Activated T-cell treated with anti-CD3 and anti-CD28 coated beads, Interleukin-2, amount 50 U/mL, for 72 hours (primary cell): ENCODE measurements at places on chromosomes 1 and 21. TPM values are rescaled to one million over a fixed set of nuclear protein-coding genes. Genes with fewer than 3 reads are reported as not detected.

OR2L13 gene
- total RNA-seq, result 0.24 TPM

CFHR2 gene
- not detected for total RNA-seq

VAV3 gene
- total RNA-seq, result 2.8 TPM

NES gene
- not detected for total RNA-seq

DNA sequence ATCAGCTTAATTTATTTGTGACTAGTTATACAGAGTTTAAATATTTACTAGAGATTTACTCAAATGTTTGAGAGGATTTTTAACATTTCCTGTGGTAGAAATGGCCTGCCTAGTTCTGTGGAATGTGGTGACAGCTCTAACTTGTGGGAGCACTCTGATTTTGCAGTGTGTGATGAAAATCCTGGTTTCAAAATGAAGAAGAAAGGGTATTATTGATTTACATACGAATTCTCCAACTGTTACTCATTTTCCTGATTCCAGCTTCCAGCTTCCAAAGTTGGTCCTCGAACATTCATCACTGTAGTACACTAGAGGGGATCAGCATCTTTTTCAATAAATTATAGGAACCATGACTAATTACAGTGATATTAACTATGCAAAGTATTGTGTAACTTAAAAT is 462.7 kb upstream of the PKN2 start:
- H3K36me3 ChIP-seq, result no peaks in the 10 kb centered on the region
- no peaks in the 10 kb centered on the region for H3K4me1 ChIP-seq
- DNase-seq, result no peak
- H3K4me3 ChIP-seq, result no peak overlapping the region

DNA sequence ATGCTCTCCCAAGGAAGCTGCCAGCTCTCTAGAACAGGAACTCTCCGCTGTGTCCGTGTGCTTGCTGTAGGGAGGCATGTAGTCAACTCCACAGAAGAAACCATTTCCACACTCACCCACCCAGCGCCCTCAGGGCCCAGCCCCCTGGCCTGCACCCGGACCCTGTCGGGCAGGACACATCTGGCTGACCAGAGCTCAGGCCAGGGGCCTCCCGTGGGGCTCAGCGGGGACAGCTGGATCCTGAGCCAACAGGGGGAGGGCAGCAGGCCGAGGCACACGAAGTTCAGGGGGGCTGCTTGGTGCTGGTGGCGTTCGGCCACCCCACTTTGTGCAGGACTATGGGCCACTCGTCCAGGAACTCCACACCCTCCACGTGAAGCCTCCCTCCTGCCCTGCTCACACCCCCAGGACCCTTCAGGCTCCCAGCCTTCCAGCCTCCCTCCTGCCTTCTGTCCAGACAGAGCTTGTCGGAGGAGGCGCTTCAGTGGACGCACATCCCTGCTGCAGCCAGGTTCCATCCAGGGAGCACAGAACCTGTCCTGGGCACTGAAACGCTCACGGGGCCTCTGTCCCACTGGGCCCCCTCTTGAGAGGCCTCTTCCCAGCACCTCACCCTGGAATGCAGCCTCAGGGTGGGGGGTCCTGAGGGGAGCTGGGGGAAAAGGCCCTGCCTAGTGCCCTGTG is 15.0 kb upstream of the FAAP20 start:
- H3K4me1 ChIP-seq, result no peaks in the 10 kb centered on the region
- DNase-seq, result no peak
- no peaks in the 10 kb centered on the region for H3K27me3 ChIP-seq
- H3K4me3 ChIP-seq, result no peak overlapping the region
- no peaks in the 10 kb centered on the region for H3K36me3 ChIP-seq

GRCh38 chr1:41598325-41598724 is 113.8 kb upstream of the EDN2 start:
- H3K4me1 ChIP-seq, result peaks cover 61% of the 10 kb centered on the region
- no peaks in the 10 kb centered on the region for H3K27me3 ChIP-seq
- H3K27ac ChIP-seq, result peak overlapping the region; percentile 55
- peaks cover 28% of the 10 kb centered on the region for H3K36me3 ChIP-seq

DNA sequence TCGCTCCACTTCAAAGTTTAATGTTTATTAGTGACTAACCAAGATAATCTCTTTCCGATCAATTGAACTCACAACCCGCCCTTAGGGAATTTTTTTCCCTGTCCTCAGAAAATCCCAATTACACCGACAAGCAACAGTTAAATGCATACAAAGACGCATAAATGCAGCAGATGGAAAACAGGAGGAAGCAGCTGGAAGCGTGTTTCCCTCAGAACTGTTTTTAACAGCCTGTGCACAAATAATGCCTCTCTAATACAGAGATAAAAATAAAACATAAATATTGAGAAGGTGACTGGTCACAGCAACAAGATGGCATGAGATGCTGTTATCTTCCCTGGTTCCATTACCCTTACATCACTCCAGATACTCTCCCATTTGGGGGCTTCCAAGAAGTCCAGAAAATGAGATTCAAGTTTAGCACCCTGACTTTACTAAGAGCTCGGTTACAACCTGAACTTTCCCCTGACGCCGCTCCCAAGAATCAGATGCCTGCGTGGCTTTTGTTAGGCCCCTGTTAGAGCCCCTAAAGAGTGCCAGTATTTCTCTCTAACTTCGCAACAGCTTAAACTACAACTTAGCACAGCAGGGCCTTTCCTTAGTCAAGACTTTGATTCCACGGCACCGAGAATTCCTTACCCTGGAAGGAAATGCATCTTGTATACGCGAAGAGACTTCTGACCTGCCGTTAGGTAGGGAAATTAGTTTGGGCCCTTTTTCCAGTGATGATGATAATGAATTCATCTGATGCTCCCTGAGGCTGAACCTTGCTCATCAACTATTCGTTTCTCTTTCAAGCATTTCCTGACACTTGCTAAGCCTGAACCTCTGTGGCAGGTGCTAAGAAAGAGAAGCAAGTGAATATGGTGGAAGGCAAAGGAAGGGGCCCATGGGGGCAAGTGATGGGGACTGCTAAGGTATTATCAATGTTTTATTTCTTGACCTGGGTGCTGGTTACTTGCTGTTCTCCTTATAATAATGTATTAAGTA is 137.7 kb upstream of the SMYD2 start:
- H3K36me3 ChIP-seq, result no peaks in the 10 kb centered on the region
- no peaks in the 10 kb centered on the region for H3K4me1 ChIP-seq

GRCh38 chr1:84031802-84032327 is 32.9 kb upstream of the TTLL7 start:
- H3K36me3 ChIP-seq, result peaks cover 3% of the 10 kb centered on the region
- no peak overlapping the region for H3K27ac ChIP-seq
- DNase-seq, result no peak
